H1 (cell line): ENCODE measurements at places on chromosomes 11 and 22.

GRCh38 chr11:88553204-88553603 lies 215.7 kb upstream of the CTSC start:
- DNase-seq = no peak

GRCh38 chr11:34351051-34351450 lies 6.8 kb downstream of the ABTB2 start:
- DNase-seq = no peak

- DNase-seq = no peak
Measured at GRCh38 chr11:79860336-79860735, 419.5 kb upstream of the TENM4 start.

GRCh38 chr11:128956401-128957201 lies 13.9 kb upstream of the TP53AIP1 start:
- no peak for DNase-seq

DNA sequence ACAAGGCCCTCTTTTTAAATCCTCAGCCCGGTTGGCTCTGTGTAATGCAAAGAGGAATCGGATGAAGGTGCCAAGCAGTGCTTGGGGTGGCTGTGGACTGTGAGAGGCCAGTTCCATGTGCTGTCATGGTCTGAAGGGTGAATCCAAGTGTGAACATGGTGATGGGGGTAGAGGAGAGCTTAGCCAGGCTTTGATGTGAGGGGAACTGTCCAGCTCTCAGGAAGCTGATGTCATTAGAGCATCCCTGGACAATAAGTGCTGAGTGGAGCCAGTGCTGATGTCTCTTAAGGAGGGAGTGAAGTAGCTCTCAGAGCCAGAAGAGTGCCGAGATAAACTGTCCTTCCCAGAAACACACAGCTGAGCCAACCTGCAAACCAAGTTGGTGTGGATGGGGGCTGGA lies 53.6 kb downstream of the NAV2 start:
- DNase-seq = no peak

- DNase-seq = no peak
Measured at GRCh38 chr11:92211576-92212167, 12.9 kb upstream of the FAT3 start.

- no peak for DNase-seq
Measured at GRCh38 chr11:27194976-27195375, 154.4 kb downstream of the BBOX1 start.

DNA sequence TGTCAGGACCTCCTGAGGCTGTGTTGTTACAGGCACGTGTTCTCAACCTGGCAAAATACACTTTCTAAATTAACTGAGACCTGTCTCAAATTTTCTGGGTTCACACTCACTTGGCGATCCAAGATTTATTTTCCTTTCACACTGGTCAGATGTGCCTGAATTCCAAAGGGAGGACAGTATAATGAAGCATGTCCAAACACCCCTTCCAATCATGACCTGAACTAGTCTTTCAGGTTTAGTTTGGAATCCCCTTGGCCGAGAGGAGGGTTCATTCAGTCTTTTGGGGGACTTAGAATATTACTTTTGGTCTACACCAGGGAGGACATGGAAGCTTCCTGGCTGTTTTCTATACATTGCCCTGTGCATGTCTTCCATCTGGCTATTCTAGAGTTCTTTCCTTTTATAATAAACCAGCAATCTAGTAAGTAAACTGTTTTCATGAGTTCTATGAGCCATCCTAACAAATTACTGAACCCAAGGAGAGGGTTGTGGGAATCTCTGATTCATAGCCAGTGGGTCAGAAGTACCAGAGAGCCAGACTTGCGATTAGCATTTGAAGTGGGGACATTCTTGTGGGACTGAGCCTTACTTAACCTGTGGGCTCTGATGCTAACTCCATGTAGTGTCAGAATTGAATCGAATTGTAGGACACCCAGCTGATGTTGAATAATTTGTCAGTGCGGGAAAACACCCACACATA lies 14.8 kb upstream of the TMEM216 start:
- no peak for DNase-seq

- DNase-seq = no peak
Measured at GRCh38 chr11:99766811-99767210, 746.1 kb downstream of the CNTN5 start.

- no peak for DNase-seq
Measured at GRCh38 chr11:66845143-66845875, 2.1 kb downstream of the RCE1 start.

- DNase-seq = no peak
Measured at GRCh38 chr11:106464728-106465127, 387.3 kb downstream of the AASDHPPT start.
